ENCODE measurements at places on chromosomes 2 and 18. TPM values are rescaled to one million over a fixed set of nuclear protein-coding genes. Genes with fewer than 3 reads are reported as not detected.

ASB18 gene
- not detected for total RNA-seq

GRCh38 chr2:96320326-96320725 is 4.8 kb upstream of the ITPRIPL1 start:
- no peak for DNase-seq

- DNase-seq = no peak
Observed at GRCh38 chr2:85505551-85506238, 33.3 kb upstream of the MAT2A start.

MEP1B gene
- total RNA-seq = not detected

DNA sequence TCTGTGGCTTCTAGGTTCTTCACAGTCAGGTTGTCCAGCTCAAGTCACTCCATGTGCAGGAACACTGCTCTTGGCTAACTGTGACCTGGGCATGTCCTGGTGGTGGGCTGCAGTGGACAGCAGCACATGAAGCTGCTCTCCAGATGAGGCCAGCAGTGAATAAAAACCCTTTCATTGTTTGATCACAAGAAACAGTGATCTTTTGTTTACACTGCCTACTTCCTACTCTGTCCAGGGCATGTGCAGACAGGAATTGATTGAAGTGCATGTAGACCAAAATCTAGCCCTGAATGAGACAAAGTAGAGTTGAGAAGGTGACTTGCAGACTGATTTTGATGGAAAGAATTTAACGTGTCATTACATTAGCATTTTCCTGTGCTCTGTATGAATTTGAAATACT is 34.9 kb downstream of the BCL2L11 start:
- no peak for DNase-seq

GRCh38 chr2:54483426-54483825 is 27.3 kb downstream of the SPTBN1 start:
- DNase-seq = no peak

DNA sequence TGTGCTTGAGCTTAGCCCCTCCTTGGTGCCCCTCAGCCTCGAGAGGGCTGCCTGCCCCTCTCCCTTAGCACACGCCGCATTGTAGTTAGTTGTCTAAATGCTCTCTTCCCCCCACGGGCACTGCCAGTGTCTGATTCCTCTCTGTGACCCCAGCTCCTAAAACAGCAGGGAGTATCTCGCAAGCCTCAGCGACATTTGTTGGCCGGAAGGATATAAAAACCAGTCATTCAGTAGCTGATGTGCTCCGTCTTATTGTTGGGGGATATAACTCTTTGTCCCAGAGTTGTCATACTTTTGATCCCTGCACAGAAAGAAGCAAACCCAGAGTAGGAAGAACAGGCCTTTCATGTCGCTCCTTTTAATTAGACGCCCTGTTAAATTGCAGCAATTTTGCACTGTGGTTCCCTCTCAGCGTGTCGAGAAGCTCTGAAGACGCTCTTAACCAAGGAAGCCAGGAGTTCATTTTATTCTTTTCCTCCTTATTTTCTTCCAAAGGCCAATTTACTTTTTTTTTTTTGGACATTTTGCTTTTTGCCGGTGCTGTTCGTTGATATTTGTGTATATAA is 201.8 kb downstream of the KLHL29 start:
- peak; percentile 55 for DNase-seq

Data from H7 (cell line).